A673 (cell line): ENCODE measurements at places on chromosomes 5 and 9.

DNA sequence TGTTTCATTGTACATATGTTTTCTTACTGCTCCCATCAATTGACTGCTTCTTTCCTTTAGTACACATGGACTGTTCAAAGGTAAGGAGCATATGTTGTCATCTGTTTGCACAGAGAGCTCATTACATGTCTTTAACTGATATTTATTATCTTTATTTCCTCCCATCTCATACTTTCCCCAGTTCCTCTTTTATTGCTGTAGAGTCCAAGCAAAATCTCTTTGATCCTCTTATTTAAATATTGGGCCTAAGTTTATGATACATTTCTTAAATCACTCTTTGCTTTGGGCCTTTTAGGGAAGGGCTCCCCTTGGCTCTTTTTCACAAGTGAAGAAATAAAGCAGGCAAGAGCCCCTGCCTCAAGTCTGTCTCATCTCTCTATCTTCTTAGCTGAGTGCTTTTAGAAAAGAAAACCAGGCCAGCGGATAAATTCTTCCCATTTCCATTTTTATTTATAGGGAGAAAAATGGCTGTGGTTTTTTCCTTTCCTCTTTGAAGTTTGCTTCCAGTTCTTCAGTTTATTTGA lies 152.4 kb downstream of the DOCK2 start:
- DNase-seq = no peak

DNA sequence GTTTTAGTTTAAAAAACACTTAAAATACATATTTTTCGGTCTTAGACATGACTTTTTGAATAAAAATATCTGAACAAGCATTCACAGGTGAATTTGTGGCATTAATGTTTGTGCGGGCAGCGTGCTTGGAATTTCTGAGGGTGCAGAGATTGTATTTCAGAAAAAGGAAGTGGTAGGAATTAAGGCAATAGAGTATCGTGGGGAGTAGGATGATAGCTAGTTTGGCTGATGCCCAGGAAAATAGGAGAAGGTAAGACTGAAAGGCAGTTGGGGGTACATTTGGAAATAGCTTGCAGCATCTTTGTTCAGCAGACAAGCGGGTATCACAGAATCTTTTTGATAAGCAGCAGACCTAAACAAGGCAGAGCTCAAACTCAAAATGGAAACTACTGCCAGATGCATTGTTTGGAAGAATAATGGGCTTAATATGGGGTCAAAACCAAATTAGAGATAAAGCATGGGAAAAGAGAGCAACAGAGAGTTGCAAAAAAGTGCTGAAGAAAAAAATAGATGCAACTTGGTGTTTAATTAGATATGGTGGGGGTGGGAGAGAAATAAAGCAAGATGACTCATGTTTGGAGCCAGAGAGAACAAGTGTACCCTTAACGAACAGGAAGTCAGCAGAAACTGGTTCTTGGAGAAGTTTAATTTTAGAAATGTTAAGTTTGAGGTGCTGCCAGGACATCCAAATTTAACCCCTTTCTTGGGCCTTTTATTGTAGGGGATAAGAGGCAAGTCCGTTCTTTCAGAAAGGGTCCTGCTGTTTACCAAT lies 85.7 kb upstream of the ARRDC3 start:
- peak; percentile 58 for DNase-seq

DNA sequence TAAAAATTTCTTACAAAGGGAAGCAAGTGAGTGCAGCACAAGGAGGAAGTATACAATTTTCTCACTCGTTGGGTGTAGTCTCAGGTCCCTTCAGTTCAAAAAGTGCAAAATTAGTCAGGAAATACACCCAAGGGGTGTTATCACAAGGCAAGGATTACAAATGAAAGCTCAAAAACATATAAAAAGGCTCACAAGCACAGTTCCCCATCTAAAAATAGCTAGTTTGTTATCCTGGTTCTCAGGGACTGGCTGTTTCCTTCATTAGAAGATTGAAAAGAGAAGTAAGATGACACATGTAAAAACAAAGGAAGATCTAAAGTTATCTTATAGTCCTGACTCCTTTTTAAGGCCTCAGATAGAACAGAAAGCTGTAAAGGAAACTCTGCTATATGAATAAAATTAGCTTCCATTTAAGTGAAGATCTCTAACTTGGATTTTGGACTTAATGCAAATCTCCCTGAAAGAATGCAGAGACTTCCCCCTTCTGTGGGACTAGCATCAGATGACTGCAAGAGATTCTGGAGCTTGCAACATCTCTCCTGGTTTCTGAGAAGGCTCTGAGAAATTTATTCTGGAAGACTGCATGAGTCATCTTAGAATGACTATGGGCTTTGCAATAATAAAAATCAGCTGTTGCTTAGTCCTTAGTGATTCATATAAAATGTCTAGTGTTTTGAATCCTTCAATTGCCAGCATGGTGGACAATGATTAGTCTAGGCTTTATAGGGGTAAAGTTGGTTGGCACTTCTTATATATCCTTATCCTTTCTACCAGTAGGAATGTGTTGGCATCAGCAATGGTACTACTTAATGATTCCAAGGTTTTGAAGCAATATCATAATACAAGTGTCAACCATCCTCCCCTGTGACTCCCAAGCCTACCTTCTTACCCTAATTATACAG lies 25.4 kb downstream of the DAB2 start:
- DNase-seq = peak; percentile 94

DNA sequence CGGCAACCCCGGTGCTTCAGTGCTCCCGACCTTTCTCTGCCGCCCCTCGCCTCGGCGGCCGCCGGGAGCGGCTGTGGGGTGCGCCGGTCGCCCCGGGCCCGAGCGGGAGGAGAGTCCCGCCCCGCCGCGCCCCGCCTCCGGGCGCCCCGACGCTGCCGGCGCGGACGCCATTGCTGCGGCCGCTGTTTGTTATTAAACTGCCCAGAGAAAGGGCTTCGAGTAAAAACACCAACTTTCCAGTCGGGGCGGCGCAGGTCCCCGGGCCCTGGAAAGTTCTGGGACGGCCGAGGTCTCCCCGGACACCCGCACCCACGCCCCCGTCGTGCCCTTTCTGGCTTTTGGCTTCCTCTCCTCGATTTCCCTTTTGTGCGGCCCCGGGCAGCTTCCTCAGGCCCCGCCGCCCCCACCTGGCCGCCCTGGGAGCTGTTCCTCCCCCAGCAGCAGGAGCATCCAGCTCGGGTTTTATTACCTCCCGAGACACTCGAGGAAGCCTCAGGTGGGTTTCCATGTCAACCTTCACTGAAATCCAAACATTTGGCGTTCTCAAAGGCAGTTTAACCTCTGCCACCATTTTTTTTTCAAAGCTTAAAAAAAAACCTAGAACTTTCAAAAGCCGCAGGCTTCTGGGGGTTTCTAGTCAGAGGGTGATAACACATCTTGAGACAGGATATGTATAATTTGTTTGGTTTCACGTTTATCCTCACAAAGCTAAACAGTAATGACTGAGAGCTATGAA lies 334.4 kb downstream of the CWC27 start:
- DNase-seq = peak; percentile 34

DNA sequence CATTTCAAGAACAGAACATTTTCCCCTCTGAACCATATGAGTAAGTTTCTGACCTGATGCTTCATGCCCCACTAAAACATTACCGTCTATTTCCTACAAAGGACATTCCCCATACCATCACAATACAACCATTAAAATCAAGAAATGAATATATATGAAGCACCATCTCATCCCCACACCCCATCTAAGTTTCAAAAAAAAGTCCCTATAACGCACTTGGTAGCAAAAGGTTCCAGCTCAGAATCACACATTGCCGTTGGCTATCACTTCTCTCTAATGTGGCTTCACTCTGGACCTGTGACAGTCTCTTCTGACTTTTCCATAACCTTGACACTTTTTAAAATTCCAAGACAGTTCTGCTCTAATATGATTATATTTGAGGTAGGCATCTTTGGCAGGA lies 5.9 kb downstream of the EMB start:
- DNase-seq = no peak

GRCh38 chr5:115366223-115366622 lies 69.8 kb upstream of the CCDC112 start:
- DNase-seq = peak; percentile 84

GRCh38 chr5:10652151-10652550 lies 88.3 kb downstream of the ANKRD33B start:
- DNase-seq = no peak

- DNase-seq = no peak
Observed at GRCh38 chr5:21623831-21624230, 1229.3 kb downstream of the CDH12 start.

GRCh38 chr9:120857902-120858301 lies 15.2 kb upstream of the PSMD5 start:
- no peak for DNase-seq

DNA sequence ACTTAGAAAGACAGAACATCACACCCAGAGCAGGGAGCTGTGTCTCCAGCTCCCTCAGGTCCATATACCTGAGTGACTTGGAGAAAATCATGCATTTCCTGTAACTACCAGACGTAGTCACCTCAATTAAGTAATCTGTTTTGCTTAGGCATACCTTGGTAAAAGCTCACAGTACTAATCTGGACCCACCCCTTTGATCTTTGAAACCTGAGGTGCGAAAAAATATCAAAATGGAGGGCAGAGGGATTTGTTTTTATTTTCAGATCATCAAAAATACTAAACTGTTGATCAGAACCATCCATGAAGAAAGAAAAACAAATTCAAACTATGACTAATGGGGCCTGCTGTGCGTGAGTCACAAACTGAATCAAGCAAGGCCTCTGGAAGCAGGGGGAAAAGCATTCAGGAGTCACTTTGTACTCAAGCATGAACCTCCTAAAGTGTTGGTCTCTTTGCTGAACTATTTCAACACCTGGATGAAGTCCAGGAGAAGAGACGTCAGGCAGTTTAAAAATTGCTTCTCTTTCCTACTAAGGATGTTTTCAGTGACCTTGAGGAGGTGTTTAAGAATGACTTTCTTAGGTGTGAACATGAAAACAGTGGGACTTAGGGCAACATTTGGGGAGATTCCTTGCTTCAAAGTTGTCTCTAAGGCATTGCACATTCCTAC lies 76.3 kb downstream of the MUSK start:
- DNase-seq = peak; percentile 72

- peak; percentile 89 for DNase-seq
Observed at GRCh38 chr5:155049569-155050383, 36.2 kb downstream of the KIF4B start.

DNA sequence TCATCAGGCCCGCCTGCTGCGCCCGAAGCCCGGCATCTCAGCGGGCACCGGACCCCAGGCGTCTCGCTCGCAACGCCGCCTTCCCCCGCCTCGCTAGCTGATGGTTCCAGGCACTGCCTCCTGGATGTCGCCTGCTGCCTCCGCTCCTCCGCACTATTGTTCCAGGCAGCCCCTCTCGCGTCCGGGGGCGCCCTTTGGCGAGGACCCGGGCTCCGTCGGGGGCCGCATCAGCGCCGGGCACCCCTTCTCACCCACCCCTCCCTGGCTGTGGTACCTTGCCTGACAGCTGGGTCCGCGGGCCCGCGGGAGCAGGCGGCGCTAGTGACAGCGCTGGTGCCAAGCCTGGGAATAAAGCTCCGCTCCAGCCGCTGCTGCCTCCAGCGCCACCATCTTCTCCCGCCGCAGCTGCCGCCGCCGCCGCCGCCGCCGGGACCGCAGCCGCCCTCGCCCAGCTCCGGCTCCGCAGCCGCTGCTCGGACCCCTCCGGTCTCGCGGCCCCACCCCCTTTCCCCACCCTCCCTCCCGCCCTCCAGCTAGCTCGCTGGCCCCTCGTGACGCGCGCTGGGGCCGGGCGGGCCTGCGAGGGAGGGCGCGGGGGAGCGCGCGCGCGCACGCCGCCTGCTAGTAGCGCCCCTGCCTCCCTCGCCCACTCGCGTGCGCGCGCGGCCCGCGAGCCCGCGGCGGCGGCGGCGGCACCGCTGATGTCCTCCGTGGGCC lies at the start of gene APBA1:
Gene APBA1, minus strand, starts transcription at position 493 of the 717 bp plus-strand sequence.
- peak; percentile 56 for DNase-seq

GRCh38 chr5:36641431-36641830 lies 35.0 kb downstream of the SLC1A3 start:
- no peak for DNase-seq

DNA sequence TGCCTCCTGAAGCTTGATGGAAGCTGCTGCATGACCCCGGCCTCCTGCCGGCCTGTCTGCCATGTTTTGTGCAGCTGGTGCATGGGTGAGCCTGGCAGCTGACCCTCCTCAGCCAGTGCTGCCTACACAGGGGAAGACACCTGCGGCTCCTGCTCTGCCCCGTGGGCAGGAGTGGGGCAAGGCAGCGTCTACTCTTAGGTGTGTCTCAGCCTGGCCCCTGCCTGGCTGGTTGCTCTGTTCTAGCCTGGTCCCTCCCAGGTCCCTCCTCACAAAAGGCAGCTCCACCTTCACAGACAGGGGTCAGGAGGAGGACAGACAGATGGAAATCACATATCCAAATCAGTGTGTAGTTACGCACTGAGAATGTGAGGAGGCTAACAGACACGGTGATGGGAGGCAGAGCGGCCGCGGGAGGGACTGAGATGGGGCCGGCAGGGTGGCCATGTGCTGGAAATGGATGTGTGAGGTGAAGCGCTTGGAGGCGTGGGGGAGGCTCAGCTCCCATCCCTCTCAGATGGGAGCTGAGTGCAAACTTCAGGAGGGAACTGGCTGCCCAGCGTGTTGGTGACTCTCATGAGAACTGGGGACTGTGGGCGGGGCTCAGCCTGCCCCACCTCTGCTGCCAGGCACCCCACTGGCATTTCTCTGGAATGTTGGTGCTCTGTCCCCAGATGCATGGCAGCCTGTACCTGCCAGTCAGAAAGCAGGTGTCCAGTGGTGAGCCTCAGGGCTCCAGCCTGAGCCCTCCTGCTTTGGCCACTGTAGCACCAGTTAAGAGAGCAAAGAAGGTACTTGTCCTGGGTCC lies 43.4 kb downstream of the PPARGC1B start:
- DNase-seq = no peak

DNA sequence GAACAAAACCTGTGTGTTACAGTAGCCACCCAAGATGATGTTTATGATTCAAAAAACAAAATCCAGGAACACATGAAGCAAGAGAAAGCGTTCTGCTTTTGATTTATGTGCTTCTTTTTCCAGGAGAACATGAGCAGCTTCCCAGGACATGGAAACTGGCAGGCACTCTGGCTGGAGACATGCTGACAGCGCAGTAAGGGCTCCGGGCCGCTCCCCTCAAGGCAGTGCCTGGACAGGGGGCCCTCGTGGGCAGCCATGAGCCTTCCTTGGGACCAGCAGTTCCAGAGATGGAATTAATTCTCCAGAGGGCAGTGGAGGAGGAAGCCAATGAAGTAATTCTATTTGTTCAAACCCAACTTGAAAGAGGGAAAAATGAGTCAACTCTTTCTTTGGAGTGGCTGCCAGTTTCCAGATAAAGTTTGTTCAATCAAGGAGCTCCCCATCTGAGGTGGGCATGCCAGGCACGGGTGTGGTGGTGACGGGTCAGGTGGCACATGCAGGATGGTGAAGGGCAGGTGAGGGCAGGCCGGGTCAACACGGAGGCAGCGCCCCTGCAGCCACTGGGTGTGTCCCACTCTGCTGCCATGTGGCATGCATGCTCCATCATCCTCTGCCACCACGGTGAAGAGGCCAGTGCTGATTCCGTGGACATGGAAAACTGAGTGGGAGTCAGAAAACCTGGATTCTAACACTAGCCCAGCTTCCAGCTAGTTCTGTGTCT lies 83.8 kb downstream of the OTULIN start:
- no peak for DNase-seq
